ENCODE measurements at places on chromosomes 2 and 18.
A peak's percentile ranks its signal among the peaks of the same experiment; 100 is the strongest.

- DNase-seq: no peak
Measured at GRCh38 chr2:12819103-12819475, 102.4 kb downstream of the TRIB2 start.

- no peak for DNase-seq
Measured at GRCh38 chr2:47520302-47520630, 117.3 kb downstream of the MSH2 start.

DNA sequence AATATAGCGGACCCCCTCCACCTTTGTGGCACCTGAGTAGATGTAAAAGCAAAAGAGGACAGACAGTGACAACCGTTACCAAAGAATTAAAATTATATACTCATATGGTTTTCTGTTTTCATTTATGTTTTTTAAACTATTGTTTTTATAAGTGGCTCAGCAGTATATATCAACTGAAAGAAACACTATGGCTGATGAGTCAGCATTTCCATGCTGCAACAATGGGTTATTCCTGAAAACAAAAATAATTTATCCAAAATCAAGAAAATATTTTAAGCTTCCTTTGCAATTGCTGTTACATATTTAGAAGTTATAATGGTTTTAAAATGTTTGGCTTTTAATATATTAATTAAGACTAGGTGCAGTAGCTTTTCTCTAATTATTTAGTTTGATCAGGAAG lies 17.7 kb downstream of the MRPS9 start:
- DNase-seq: no peak

GRCh38 chr18:79912409-79912991 lies 39.0 kb downstream of the SLC66A2 start:
- DNase-seq: no peak

GRCh38 chr2:200188876-200189275 lies 117.6 kb upstream of the SPATS2L start:
- DNase-seq: no peak

DNA sequence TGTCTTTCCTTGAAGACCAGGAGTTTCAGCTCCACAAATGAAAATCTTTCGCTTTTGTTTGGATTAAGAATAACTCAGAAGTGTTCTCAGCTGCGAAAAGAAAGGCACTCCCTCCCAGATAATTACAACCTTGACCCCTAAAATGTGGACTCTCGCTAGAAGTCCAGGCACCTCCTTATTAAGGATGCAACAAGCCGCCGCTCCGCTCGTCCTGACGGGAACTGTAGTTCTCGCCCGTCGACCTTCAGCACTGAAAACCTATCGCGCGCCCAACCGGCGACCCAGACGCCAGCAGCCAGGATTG lies 559 bp downstream of the IMMT start:
- DNase-seq: no peak

DNA sequence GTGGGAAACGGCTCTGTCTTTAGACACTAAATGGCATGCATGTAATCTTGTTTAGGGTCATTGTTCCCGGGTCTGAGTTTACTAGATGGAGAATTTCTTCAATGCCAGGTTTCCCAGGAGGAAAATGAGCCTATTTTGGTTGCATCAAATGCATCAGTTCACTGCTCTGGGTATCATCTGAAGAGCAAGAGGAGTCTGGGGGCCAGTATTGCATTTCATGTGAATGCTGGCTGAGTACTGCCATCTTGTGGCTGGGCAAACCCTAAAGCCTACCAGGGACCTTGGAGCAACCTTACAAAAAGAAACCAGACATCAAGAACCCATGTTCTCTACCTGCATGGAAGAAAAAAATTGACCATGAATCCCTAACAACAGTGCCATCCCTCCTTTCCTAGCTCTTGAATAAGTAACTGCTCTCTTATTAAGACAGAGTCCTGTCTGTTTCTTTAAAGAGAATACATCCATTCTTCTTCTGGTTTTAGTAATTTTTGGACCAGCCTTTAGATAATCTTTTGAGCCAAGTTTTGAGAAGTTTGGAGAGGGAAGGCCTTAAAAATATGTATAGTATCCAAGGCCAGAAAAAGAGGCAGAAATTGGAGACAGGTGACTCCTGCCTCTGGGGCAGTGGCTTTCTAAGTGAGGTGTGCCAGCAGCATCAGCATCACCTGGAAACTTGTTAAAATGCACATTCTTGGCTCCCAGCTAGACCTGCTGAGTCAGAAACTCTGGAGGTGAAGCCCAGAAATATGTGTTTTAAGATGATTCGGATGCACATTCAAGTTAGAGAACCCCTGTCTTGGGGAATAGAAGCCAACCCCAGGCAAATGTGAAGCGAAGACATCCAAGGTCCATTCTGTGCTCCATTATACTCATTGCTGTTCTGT lies 261.0 kb upstream of the CXCR4 start:
- peak; percentile 47 for DNase-seq

DNA sequence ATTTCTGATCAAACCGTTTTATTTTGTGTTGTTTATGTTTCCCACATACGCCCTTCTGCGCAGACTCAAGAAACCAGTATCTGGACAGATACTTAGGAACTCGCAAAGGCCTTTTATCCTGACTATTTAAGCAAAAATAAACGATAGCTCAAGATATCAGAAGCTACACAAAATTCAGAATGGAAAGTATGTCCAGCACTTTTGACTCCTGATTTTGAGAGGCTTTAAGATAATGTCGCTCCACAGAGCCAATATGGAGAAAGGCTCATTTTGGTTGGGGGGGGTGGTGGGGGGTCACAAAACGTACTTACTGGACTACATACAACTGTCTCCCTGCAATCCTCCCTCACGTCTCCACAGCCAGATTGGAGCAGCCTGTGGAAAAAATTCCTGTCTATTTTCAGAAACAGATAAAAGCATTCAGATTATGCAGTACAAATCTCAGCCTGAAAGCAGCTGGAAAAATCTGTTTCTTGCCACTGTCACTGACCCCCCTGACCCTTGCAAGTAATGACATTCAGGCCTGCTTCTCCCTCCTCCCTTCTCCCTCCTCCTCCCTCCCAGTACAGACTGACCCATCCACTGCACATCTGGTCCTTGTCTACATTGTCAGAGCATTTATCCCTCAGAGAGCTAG lies 34.9 kb upstream of the LCLAT1 start:
- no peak for DNase-seq

- no peak for DNase-seq
Measured at GRCh38 chr2:60498816-60499429, 54.5 kb downstream of the BCL11A start.

GRCh38 chr2:240060977-240061591 lies 7.8 kb upstream of the OR6B3 start:
- peak; percentile 19 for DNase-seq

DNA sequence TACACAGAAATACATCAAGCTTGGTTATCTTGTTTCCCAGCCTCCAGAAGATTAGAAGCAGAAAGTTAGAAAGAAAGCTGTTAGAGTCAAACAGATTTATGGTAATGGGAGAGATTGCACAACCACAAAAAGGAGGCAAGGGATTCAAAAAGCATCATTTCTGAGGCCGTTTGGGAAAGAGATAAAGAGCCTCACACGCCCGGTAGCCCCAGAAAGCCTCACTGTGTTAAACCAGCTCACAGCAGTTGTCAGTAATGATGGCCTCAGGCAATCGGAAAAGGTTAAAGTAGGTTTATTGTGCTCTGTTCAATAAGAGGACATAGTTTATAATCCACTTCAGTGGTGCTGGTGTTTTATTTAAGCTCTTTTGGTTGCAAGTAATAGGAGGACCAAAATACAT lies 111.3 kb downstream of the DCC start:
- no peak for DNase-seq

DNA sequence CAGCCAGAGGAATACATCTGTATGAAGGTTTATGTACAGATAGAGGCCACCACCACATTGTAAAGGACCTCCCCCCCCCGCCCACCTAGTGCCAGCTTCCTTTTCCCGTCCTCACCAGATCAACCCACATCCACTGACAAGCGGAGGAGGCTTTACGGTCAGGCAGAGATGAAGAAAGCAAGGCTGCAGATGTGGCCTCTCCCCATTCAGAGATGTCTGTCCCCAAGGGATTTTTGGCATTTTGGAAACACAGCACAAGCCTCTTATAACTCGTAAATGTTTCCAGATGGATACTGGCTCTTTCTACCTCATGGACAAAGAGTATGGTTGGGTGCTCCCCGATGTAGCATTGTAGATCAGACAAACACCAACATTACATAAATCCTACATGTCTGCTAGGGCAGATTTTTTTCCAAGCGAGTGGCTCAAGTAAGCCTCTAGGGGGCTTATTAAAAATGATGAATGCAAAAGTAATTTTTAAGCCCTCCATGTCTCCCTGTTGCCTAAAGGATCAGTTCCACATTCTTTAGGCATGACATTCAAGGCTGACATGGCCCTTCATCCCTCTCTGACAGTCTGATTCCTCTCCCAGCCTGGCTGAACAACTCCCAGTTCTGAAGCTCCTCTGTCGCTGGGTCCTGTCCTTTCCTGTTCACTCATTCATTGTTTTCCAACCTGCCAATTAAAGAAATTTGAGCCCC lies 11.7 kb downstream of the VIT start:
- no peak for DNase-seq

- DNase-seq: no peak
Measured at GRCh38 chr18:64283059-64283458, 134.2 kb upstream of the LINC00305 start.

DNA sequence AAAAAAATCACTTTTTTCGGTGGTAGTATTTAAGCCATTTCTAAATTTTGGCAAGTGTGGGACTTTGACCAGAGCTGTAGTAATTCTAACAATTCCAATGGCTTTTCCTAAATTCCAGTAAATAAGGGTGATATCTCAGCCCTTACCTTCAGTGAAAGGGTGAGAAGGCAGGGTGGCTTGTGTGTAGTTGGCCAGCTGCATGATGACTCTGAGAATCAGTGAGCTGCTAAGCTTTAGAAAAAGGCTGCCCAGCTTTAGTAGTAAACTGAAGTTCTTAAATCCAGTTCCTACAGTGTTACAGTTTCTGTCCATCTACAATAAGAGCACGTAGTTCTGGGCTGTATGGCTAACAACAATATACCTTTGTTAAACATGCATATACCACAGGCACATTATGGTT lies 42.0 kb downstream of the OXER1 start:
- no peak for DNase-seq

DNA sequence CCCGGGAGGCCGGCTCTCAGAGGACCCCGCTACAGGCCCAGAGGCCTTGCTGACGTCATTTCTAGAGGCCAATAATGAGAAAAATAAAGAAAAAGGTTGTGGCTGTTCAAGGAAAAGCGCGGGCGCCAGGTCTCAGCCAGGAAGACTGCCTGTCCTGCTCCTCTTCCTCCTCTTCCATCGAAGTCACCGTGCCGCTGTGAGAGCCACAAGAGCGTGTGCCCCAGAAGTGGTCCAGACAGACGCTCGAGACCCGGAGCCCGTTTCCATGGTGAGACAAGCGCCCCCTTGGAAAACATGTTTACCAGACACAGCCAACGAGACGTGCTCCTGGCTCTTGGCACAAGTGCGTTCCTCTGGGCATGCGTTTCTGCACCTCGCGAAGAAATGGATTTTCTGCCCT lies 210.5 kb downstream of the HDAC4 start:
- DNase-seq: no peak

- no peak for DNase-seq
Measured at GRCh38 chr2:46239175-46239846, 57.9 kb upstream of the EPAS1 start.

DNA sequence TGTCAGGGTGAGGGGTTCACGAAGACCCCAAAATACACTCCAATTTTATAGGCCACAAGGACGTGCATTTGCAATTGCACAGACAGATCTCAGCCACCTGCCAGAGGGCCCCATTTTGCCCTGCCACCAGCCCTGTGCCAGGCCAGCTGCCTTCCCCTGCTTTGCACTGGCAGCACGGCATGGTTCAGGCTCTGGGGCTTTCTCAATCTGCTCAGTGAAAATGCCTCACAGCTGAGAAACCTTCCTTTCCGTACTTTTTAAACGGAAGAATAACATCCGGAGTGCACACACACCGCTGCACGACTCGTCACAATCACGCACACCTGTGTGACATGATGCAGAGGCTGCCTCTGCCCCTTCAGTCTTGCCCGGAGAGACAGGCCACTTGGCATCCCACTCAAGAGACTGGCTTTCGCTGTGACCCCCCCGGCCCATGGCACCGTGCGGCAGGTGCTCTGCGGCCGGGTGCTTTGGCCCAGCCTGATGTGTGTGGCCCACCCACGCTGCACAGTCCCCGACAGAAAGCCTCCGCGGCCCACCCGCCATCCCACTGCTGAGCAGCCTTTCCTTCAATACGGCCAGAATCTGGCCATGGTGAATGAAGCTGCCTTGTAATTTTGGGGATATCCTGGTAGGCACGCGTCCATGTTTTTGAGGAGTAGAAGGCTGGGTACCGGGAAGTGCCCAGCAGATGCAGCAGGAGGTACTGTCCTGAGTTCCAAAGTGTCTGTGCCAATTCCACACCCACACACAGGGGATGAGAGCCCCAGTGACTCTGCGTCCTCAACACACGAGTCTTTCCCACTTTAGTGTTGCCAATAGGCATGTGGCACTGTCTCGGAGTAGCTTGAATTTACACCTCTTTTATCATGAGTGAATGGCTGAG lies 88.8 kb downstream of the USP40 start:
- DNase-seq: no peak

DNA sequence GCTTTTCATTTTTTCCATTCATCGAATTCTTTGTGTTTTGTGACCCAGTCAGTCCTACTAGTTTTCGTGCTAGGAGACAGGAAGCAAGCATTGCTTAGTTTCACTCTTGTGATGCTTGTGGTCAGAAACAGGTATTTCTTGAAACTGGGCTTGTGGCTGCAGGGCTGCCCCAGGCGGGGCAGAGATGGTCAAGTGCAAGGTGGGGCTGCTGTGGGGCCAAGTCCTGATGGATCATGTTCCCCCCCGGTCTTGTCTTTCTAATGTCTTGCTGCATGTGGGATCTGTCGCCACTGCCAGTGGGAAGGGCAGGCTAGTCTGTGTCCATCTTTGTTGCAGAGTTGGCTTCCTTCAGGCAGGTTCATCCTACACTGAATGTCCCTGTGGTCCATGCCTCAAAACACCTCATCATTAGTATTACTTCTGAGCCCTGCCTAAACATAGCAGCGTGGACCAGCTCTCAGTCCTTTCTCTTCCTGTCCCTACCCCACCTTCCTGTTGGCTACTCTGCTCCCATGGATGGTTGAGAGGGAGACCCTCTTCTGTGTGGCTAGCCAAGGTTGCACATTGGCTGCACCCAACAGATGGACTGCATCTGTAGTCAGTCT lies 38.7 kb downstream of the INPP4A start:
- DNase-seq: no peak

DNA sequence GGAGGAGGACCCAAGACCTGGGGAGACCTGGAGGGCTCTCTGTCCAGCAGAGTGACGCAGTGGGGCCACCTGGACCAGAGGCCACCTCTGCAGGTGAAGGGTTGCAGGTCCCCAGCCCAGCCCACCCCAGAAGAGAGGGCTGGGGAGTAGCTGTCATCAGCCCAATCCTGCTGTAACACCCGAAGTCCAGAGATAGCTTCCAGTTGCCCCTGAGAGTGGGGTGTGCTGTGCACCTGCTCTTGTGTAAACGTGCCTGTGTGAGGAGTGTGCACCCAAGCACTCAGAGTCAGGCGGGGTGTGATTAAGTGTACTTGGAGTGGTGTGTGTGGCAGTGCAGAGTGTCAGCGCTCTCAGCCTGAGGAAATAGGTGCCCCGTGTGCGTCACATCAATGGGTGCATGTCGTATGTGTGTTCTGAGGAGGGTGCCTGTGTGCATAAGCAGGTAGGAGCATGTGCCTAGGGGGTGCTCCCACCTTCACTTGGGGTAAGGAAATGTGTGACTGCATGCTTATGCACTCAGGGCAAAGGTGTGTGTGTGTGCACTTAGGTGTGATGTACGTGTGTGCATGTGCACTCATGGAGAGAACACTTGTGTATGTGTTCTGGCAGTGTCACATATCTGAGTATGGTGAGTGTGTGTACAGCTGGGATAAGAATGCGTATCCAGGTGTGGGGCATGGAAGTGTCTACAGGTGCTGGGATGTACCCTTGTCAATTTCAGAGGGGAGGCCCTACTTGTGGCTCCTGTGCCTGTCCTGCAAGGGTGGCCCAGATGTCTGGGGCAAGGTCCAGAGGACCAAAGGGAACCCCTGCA lies 672 bp downstream of the ATP6V1B1 start:
- no peak for DNase-seq
